ENCODE measurements at places on chromosomes 7 and 10. TPM values are rescaled to one million over a fixed set of nuclear protein-coding genes. Genes with fewer than 3 reads are reported as not detected.
A peak's percentile ranks its signal among the peaks of the same experiment; 100 is the strongest.

DNA sequence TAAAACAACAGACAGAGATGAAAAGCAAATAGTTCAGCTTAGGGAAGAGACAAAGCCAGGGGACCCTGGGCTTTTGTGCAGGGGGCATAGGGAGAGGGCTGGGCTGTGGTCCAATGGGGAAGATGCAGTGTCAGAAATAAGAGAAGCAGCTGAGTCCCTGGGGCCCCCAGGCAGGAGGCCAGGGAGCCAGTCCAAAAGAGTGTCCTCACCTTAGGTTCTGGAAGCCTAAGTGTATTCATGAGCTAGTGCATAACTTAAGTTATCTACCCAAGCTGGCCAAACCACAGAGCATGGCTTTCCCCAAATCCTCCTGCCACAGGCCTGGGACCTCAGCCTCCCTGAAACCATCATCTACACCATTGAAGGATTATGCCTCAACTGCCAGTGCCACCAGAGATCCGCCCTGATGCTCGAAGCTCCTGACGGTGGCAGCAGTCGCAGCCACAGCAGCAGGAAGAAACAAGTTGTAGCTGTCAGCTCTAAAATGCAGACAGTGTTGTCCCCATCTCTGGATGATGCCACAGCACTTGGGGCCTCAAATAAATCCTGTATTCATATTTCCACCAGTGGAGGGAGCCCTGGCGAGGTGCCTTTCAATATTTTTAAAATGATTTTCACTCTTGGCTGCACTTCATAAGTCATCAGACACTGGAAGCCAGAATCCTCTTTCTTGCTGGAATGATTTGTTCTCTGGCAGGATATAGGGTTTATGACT lies 574.6 kb downstream of the GRID1 start:
- no peak for DNase-seq

The PHKG1 gene
- total RNA-seq = 1.1 TPM

DNA sequence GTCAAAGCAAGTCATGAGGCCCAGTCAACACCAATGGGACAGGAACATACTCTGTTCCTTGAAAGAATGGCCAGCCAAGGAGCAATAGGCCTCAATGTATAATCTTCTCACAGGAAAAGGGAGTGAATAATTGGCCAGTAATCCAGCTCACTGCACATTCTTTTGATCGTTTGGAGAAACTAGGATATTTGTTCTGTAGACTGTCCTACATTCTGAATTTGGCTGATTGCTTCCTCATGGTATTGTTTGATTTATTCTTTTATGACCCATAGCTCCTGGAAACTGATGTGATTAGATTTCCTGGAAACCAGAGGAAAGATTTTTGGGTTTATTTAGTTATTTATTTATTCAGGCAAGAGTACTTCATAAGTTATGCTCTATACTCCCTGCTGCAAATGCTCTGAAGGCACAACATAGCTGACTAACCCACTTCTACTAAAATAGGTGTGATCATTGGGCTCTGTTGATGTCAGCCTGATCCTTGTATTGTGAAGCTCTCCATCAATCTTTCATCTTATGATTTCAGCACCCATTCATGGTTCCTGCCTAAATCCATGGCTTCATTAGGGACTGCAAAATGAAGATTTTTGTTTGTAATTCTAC lies 745.2 kb downstream of the SUGCT start:
- no peak for DNase-seq

DNA sequence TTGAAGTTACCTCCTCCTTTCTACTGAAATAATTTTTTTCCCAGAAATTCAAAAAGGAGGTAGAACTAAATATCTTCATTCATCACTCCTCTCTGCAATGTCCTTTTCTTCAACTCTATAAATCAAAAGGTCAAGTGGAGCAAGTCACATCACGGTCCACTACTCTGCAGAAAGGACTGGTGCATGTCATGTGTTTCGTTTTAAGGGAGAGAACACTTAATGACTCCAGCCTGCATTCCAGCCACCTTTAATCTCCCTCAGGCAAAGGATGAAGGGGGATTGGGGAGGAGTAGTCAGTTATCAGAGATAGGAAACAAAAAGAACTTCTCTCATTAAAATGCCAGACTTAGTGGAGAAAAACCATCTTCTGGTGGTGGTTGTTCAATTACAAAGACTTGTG lies 78.9 kb downstream of the ANK3 start:
- no peak for DNase-seq

GRCh38 chr7:109834851-109835250 lies 1256.1 kb upstream of the LRRN3 start:
- DNase-seq = no peak

GRCh38 chr10:77428691-77429395 lies 208.8 kb downstream of the KCNMA1 start:
- DNase-seq = peak; percentile 53

The GPNMB gene
- 452 TPM for total RNA-seq

DNA sequence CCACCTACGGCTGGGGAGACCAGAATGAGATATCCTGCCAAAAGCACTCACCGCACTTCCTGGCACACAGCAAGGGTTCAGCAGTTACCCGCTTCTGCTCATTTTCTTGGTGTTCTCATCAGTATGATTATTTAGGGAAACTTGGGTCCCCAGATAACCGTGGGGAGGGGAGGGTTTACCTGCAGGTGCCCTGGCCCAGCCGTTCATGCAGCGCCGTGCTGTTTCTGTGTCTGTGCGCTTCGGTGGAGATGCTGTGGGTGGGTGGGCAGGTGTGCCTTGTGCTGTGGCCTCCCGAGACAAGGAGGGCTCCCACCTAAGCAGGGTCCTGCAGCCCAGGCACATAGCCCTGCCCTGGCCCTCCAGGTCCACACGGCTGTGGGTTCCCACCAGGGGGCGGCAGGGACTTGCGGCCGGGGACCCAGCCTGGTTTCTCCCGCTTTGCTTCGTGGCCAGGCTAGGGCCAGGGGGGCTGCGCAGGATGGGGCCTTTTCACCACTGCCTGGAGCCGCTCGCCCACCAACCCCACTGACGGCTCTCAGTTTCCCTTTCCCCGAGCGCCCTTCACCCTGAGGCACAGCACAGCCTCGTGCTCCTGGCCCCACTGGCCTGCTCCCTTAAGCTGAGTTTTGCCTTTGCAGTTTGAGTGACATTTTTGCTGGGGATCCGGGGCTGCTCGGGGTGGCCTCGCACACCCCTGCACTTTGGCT lies 78.5 kb downstream of the LHPP start:
- DNase-seq = peak; percentile 70

DNA sequence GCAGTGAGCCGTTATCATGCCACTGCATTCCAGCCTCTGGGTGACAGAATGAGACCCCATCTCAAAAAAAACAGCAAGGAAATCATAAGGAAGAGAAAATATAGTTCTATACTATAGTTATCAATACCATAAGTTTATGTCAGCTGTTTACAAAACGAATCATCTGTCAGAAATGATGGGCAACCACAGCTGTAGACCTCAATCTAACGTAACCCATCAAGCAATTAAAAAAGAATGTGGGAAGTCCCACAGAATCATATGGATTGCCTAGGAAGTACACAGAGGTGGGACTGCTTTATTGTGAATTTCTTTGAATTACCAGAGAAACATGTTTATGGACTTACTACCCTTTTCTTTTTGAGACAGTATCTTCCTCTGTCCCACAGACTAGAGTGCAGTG lies 6.9 kb downstream of the NRBF2 start:
- DNase-seq = no peak

The TMEM236 gene
- total RNA-seq = 5.9 TPM

GRCh38 chr10:86261941-86262687 lies 104.5 kb downstream of the GRID1 start:
- no peak for DNase-seq

- DNase-seq = no peak
These were observed 32.0 kb downstream of the GBX1 start for GRCh38 chr7:151135525-151135845.

DNA sequence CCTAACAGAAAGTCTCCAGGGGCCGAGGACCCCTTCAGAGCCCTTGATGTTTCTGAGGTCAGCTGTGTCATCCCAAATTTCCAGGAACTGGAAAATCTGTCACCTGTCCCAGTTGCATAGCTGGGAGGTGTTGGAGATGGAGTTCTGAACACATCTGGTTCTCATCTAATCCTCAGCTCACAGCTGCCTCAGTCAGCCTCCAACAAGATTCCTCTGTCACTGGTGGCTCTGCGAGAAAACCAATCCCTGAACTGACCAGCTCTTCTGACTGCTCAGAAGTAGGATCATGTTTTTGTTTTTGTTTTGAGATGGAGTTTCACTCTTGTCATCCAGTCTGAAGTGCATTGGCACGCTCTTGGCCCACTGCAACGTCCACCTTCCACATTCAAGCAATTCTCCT lies 37.6 kb upstream of the MYL10 start:
- DNase-seq = no peak

GRCh38 chr10:16674147-16674703 lies 143.0 kb downstream of the RSU1 start:
- no peak for DNase-seq

The CREB5 gene
- 10.3 TPM for total RNA-seq

DNA sequence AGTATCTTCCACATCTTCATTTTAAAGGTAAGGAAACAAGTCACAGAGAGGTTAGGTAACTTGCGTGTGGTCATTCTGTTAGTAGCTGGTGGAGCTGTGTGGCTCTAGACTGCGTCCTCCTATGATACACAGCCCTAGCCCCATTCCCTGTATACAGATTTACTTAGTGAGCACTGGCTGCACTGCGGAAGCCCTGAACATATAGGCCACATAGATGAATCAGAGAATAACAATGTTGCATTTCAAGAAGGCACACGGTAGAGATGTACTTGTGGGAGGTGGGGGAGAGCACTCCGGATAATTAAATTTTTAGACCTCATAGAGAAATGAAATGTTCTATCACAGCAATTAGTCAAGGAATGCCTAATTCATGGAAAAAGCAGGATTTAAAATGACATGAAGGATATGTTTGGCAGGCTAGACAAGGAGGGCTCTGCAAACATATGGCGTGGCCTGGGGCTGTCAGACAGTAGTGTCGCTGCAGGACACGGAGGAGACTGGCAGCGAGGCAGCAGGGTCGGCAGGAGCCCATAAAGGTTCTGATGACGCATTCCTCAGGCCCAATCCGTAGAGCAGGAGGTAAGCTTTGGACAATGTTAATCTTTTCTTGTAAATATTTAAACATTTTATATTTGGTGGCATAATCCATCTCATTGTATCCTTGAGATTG lies 29.5 kb downstream of the RAB11FIP2 start:
- DNase-seq = no peak

DNA sequence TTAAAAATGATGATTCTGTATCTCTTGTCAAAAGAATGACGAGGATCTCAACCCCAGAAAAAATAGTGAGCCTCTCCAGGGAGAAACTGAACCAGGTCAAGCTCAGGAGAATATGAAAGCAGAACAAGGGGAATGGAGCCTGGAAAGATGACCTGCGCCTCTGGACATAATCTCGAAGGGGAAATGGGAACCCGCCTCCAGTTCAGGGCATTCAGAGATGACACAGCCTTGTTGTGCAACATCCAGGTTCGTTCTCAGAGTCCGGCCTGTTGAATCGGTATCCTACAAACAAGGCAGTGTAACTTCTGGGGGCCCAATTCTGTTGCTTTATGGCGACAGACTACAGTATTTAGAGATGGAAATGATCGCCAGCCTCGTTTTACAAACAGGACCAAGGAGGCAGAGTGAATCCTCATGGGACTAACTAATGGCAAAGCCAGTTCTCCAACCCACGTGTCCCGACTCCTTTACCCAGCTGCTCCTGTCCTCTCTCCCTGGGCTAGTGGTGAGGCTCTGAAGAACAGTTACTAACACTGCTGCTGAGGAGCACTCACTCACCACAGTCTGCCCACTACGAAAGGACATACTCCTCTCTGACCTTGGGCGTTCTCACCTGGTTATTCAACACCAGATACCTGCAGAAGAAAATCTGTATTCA lies 67.6 kb downstream of the JAZF1 start:
- DNase-seq = no peak

DNA sequence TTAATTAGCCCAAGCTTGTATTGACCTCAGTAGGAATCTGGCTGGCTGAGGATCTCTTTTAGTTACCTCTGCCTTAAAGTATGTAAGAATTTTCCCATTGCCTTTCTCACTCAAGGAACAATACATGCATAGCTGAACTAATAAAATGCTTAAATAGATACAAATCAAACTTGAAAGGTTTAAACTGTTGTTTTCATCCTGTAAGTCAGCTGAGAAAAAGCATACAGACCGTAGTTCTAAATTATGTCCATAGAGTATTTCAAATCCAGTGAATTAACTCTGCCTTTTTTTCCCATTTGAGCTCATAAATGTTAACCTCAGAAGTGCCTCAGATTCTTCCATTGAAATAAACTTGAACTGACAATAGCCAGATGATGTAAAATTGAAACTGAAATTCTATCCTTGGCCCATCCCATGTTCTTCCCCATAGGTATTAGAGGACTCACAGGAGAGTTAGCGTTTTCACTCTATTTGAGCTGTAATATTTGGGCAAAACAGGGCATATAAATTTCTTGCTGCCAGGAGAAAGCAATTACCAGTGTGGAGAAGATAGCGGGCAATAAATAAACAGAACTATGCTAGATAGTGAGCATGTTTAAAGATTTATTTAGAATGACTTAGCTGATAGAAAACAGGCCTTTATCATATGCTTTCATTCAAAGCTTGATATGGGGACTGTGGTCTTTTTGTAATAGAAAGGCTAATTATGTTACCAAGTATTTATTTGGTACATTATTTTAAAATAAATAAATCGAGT lies 163.7 kb downstream of the WNT2 start:
- no peak for DNase-seq

The VSTM4 gene
- 18.7 TPM for total RNA-seq

- no peak for DNase-seq
These were observed 107.5 kb upstream of the GPR26 start for GRCh38 chr10:123558651-123559050.

The AGR2 gene
- total RNA-seq = 93.0 TPM

- no peak for DNase-seq
These were observed 433.8 kb downstream of the SH2D4B start for GRCh38 chr10:80971461-80971860.

GRCh38 chr7:40239755-40240303 lies 105.0 kb downstream of the SUGCT start:
- no peak for DNase-seq

GRCh38 chr7:80284855-80285254 lies 150.2 kb downstream of the GNAI1 start:
- no peak for DNase-seq

GRCh38 chr7:47801423-47801822 lies 146.8 kb downstream of the PKD1L1 start:
- DNase-seq = no peak

The CLDN4 gene
- total RNA-seq = 116 TPM

The CPA2 gene
- not detected for total RNA-seq
